ENCODE measurements at places on chromosomes 3 and 15.
A peak's percentile ranks its signal among the peaks of the same experiment; 100 is the strongest.

DNA sequence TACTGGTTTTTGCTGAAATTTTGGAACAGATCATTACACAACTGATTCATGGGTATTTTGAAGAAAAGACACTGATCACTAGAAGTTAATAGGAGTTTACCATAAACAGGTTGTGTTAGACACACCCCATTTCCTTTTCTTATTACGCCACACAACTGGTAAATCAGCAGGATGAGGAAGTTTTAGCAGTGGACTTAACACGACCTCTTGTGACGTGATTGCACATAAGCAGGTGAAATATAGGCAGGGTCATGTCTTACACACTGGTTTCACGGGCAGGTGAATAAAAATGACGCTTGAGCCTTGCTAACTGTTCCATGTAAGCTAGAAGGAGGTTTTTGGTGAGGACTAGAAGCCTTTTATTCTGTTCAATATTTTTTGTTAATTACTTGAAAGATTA is 27.1 kb upstream of the TPRG1 start:
- DNase-seq: no peak

DNA sequence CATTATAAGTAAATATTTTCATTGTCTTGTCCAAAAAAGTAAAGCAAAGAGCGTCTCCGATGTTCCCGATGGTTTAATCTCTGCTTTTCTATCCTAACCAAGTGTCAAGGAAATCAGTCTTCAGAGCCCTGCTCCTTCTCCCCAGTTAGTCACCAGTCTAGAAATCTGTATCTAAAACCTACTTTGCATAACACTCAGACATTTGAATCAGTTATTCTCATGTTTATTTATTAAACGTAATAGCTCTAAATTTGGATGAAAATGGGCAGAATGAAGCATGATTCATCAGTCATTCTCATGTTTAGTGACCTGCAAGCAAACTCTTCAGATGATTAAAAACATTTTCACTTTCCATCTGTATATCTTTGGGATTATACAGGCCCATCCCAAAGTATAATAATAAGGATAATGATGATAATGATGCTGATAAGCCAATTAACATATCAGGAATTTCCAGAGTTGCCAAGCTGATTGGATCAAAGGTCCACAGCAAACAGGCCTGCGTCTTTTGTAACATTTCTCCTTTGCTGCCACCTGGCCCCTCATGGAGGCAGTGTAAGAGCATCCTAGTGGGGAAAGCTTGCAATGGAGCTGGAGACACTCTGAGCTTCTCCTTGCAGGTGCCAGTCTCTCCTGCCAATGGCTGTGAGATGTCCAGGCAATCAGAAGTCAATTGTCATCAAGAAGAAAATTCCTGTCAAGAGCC is 273.9 kb downstream of the IGSF11 start:
- no peak for DNase-seq

DNA sequence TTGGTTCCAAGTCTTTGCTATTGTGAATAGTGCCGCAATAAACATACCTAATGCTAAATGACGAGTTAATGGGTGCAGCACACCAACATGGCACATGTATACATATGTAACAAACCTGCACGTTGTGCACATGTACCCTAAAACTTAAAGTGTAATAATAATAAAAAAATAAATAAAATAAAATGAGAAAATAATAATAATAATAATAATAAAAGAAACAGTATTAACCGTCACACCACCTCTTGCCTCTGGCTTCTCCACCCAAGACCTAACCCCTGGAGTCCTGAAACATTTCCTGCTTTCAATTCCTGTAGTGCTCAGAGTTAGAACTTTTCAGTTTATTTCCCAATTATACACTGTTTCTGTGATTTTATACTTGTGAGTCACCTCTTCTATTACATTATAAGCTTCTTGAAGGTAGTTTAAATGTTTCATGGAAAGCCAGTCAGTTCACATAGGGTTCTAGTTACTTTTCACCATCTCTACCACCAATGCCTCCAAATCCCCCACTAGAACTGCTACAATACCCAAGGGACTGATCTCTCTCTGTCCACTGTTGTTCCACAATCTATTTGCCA is 18.4 kb upstream of the GHSR start:
- DNase-seq: no peak

DNA sequence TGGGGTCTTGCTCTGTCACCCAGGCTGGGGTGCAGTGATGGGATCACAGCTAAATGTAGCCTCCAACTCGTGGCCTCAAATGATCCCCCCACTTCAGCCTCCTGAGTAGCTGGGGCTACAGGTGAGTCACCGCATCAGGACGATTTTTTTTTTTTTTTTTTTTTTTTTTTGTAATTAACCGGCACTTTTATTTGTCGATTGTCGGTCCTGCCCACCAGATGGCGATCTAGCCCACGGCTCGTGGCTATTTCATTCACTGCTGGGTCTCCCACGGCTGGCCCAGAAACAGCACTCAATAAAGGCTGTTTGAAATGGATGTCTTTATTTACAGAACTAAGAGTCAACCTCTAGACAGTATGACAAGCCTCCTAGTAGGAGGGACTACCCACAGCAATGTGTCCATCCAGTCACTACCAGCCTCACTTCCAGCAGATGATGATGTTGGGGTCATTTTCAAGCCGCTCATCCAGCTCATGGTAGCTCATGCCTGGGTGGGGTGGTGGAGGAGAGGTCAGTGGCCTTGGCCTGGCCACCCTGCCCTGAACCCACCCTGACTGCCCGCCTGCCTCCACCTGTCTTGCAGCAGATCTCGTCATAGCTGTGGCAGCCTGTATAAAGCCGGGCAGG is 1.8 kb upstream of the ZMYND10 start:
- DNase-seq: peak; percentile 62

- no peak for DNase-seq
Observed at GRCh38 chr15:77709135-77709886, 76.6 kb upstream of the LINGO1 start.

DNA sequence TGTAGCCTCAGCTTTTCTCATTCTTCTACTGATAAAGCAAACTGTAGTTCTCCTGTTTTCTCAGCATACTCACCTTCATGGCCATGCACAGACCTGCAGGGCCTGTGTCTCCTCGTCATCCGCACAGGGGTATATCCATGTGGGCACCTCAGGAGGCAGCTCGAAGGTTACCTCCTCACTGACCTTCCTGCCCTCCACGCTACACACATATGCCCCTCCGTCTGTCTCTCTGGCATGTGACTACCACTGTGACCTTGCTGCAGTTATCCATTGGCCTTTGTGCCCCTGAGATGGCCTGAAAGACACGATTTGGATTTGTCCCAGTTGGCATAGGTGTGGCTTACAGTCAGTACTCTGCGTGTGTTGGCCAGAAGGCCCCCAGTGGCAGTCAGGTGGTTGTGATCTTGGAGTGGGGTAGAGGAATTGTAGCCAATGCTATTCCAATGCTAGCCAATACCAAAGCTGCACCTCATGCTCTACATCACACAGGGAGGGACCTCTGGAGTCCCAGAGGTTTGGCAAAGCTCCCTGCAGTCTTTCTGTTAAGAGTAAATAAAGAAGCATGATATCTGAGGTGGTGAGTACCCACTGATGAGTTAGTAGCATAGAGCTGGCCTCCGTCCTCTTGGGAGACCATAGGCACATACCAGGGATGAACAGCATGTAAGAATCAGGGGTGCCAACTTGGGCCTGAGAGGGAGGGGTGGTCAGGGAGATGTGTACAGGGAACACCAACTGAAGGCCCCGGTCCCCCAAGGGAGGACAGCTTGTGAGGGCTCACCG is 143.4 kb downstream of the EEFSEC start:
- DNase-seq: no peak

DNA sequence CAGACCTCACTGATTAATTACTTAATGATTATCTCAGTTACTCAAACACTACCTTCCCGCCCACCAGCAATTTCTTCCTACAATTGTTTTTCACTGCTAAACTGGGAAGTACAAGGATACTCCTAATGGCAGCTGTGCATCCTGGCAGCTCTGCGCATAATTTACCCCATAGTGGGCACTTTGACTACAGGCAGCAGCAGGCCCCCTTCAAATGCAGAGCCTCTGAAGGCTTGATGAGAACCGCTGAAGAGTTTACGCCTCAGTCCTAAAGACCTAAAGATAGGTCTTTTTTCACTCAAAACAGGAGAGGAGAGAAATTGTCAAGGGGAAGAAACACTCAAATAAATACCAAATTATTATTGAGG is 10.7 kb downstream of the CCDC32 start:
- no peak for DNase-seq

- peak; percentile 53 for DNase-seq
Observed at GRCh38 chr3:9503283-9503682, 50.3 kb downstream of the LHFPL4 start.

DNA sequence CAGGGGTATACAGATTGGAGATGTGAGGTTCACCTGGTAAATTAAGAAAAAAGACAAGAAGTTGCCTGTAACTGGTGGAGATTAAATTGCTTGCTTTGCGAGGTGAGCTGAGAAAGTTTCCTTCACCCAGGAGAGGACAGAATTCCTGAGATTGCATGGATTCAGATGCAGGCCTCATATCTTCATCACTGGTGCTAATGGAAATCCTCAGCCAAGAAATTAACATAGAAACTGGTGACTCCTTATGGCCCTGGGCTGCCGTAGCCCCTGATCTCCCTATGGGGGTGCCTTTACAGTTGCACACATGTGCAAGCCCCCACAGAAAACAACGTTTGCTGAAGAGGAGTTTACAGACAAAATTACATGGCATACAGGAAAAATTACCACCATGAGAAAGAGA is 68.0 kb downstream of the EEFSEC start:
- no peak for DNase-seq

GRCh38 chr3:109363634-109364033 is 26.3 kb upstream of the DPPA4 start:
- no peak for DNase-seq

GRCh38 chr3:61595288-61595687 is 33.9 kb downstream of the PTPRG start:
- no peak for DNase-seq

GRCh38 chr3:177411201-177411600 is 213.9 kb upstream of the TBL1XR1 start:
- no peak for DNase-seq

Measured in stimulated activated CD4-positive, alpha-beta T cell treated with anti-CD3 and anti-CD28 coated beads, TNF-alpha, amount 100 ng/mL, for 24 hours (primary cell).